ENCODE measurements at places on chromosomes 2 and 18.

GRCh38 chr2:226792155-226792881 lies 7.3 kb downstream of the IRS1 start:
- DNase-seq, result no peak

DNA sequence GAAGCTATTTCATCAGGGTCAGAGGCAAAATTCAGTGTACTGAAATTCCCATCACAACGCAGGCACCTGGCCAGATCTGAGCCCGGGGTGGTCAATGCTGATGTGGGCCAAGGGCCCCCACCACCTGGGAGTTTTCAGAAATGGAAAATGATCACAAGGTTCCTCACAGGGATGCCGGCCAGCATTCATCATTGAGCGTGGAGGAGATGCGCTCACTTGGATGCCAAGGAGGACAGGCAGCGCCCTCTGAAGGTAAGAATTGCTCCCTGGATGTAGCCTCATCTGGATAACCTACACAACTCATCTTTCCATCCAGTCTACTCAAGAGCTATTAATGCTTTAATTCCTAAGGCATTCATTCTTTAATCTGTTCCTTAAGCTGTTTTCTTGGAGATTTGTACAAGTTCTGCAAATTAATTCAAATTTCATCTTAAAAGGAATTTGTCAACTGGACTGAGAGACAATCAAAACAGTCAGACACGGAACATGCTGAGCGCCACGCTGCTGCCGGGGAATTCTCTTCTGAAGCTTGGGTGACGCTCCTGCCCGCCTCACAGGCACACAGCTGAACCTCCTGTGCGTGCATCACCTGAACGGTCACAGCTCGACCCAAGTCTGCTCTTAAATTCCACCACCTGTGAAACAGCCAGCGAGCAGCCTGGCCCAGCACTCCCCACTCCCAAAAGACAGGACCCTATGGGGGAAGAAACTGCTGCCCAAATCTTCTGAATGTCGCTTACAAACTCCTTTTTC lies 206.7 kb downstream of the HDAC4 start:
- DNase-seq, result no peak

DNA sequence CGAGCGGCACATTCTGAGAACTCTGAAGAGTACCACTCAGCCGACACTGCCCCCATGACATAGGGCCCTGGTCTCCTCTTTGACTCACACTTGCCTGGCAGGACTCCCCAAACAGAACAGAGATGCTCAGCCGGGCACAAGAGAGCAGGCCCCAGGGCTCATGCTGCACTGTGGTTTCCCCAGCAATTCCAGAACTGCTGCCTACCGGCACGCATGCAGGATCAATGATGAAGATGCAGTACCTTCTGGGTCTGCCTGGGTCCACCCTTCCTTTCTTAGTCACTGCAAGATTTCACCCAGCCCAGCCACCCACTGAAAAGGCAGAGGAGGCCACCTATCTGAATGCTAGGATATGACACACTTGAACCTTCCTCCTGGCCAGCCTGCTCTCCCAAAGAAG lies 49.4 kb downstream of the BCL11A start:
- no peak for DNase-seq

- DNase-seq, result no peak
Measured at GRCh38 chr2:167381349-167381748, 493.1 kb downstream of the XIRP2 start.

DNA sequence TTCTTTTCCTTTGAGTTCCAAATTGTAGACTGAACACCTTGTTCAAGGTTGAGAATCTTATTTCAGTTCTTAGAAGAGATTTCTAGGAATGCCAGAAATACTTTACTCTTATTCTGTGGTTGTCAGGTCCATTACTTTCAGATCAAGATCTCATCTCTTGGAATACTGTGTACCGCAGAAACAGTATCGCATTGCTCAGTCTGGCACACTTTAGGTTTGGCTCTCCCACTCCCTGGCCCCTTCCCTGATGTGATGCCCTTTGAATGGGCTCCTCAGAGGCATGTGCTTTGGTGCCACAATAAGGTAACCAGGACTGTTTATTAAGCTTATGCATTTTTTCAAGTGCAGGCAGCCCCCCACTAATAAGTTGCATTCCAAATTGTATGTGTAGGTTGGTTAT lies 244.7 kb upstream of the FOSL2 start:
- no peak for DNase-seq

GRCh38 chr2:39375917-39376316 lies 61.2 kb downstream of the MAP4K3 start:
- DNase-seq, result no peak

- DNase-seq, result no peak
Measured at GRCh38 chr2:43043553-43043870, 182.9 kb downstream of the ZFP36L2 start.

GRCh38 chr2:150141226-150142001 lies 346.1 kb downstream of the RND3 start:
- DNase-seq, result no peak

GRCh38 chr2:98560256-98560771 lies 48.0 kb downstream of the COA5 start:
- no peak for DNase-seq

DNA sequence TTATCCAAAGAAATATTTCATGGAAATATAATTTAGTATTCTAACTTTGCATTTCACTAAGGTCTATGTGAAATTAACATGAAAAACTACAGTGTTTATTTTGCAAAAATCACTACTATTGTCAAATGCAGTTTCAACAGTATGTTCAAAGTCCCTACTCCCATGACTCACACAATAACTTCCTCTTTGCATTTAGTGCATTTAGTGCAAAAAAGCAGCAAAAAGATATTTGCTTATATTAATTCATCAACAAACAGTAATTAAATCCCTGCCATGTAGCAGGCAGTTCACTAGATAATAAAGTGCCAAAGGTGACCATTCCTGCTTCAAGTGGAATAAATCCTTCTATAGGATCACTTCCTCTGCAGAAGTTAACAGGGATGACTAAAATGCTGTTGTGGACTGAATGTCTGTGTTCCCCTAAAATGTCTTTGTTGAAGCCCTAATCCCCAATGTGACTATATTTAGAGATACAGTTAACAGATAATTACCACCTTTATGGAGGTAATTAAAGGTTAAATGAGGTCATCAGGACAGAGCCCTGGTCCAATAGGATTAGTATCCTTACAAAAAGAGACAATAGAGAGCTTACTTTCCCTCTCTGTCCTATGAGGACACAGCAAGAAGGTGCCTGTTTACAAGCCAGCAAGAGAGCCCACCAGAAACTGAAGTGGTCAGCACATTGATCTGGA lies 61.7 kb downstream of the STK39 start:
- no peak for DNase-seq

DNA sequence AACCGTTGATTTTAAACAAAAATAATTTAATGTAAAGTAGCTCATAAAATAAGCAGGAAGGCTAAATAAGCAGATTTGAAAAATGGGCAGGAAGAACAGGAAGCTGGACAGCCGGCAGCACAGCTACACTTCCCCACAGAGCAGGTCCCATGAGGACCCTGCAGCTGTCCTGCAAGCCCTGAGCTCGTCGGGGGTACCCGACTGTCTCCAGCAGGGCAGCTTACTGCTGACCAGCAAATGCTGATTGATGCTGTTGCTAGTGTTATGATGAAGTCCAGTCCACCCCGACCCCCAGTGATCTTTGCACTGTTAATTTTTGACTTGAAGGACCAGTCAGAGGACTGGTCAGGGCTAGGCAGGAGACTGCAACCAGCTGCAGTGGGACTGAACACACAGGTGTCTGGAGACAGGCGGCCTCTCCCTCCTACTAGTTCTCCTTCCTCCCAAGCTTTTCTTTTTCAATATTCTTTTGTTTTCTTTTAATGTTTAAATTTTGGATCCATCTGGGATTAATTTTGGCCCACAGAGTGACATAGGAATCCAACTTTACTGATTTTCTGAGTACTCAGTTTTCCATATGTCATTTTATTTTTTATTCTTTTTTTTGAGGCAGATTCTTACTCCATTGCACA lies 27.7 kb downstream of the POLE4 start:
- DNase-seq, result no peak

DNA sequence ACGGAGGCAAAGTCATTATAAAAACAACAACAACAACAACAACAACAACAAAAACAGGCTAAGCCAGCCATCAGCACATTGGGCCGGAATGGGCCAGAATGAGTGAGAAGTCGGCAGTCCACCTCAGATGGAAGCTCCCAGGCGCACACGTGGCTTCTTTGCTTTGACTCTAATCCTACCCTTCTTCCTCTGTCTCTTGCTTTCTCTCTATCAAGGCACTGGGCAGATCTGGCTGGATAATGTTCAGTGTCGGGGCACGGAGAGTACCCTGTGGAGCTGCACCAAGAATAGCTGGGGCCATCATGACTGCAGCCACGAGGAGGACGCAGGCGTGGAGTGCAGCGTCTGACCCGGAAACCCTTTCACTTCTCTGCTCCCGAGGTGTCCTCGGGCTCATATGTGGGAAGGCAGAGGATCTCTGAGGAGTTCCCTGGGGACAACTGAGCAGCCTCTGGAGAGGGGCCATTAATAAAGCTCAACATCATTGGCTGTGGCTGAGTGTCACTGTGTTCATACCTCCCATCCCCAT lies 52.2 kb downstream of the MARCO start:
- no peak for DNase-seq

- DNase-seq, result no peak
Measured at GRCh38 chr2:121860033-121860757, 104.7 kb downstream of the TSN start.

- no peak for DNase-seq
Measured at GRCh38 chr2:8481463-8482009, 200.3 kb upstream of the ID2 start.

DNA sequence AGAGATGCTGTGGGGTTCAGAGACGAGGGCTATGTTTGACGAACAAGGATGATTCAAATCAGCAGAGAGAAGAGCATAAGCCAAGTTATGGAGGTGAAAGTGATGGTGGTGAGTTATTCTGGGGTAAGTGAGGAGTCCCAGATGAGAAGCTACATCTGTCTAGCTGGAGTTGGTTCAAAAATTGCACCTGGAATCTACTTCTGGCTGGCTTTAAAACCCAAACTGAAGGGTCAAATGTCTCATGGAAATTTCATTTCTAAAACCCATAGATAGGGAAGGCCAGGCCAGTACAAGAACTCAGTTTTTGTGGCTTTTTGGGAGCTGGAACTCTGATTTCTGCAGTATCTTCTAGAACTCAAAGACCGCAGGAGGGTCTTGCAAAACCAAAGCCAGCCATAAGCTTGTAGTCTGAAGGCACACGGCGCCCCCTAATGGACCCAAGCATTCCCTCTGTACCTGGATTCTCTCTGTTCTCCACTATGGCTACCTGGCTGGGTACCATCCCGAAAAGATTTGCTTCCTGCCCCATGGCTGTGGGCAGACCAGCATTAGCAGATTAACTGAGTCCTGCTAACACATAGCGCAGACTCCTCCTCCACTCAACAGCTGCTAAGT lies 229.1 kb upstream of the SLC14A2 start:
- no peak for DNase-seq

DNA sequence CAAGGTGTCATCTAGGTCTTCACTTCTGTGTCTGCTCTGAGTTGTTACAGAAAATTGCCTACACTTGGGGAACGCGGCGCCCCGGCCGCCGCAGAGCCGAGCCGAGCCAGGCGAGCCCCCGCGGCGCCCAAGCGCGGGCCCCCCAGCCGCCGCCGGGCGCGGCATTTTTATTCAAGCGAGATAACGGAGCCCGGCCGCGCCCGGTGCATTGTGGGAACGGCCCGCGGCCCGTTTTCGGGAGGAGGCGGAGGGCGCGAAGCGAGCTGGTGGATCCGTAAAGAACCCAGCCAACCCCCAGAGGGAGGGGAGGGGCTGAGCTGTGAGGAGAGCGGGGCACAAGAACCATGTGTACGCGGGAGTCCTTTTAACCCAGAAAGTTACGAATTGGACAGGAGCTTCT lies 191.8 kb downstream of the FTCDNL1 start:
- no peak for DNase-seq

All from glomerular endothelial cell (primary cell).